8988T (cell line): ENCODE measurements at places on chromosomes 11 and 22.

GRCh38 chr22:50201191-50202129 is 649 bp downstream of the SELENOO start:
- DNase-seq, result no peak

- DNase-seq, result no peak
Measured at GRCh38 chr11:110130642-110131238, 37.5 kb downstream of the ZC3H12C start.

DNA sequence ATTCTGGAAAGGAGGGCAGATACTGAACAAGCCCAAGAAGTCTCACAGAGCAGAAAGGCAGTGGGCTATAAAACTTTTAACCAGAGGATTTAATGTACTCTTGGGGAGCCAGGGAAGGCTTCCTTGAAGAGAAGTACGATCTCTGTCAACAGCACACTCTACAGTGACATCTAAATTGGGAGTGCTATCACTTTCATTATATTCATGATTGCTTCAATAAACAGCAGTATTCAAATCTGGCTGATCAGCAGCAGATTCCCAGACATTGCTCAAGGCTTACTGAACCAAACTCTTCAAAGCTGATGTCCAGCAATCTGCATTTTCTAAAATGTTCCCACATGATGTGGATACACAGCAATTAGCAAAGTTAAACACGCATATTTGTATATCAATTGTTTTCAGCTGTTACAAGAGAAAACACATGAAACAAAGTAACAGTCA is 44.2 kb downstream of the SYTL2 start:
- DNase-seq, result no peak

DNA sequence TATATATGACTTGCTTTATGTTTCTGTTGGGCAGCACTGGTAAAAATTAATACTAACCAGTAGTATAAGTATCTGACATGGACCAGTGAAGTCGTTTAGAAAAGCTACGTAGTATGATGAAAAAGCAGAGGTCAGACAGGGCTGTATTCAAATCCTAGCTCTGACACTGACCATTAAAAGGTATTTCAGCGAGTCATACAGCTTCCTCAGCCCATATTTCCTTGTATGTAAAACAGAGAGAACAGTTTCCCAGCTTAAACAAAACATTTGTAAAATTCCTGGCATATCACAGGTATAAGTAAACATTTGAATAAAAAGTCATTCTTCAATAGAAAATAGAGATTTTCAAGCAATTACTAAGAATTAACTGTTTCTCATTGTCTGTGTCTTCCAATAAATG is 4.2 kb downstream of the NOX4 start:
- no peak for DNase-seq

DNA sequence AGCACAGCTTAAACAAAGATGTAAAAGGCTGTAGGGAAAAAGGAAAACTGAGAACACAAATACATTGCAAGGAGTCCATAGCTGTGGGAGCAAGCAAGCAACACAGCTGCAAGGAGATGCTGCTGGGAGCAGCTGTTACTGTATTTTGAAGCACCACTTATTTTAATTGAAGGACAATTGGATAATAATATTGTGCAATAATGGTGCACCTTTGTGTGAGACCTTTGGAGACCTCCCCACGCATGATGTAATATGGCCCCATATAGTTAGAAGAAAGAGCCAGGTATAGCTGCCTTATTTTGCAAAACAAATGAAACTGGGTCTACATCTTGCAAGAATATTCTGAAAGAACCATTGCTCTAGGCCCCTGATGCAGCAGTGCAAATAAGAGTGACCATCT is 191.1 kb upstream of the KIRREL3 start:
- no peak for DNase-seq

- DNase-seq, result peak; percentile 6
Measured at GRCh38 chr22:50315289-50316113, 8.1 kb upstream of the PLXNB2 start.

- no peak for DNase-seq
Measured at GRCh38 chr11:86277741-86278140, 24.3 kb upstream of the HIKESHI start.
